ENCODE measurements at places on chromosomes 16 and 17. TPM values are rescaled to one million over a fixed set of nuclear protein-coding genes. Genes with fewer than 3 reads are reported as not detected.

The VEZF1 gene
- 25.3 TPM for total RNA-seq

The TEDC2 gene
- 3.0 TPM for total RNA-seq

The TSPAN10 gene
- 2.1 TPM for total RNA-seq

The NPB gene
- 1.5 TPM for total RNA-seq

The P2RX1 gene
- 4.8 TPM for total RNA-seq

The TM4SF5 gene
- total RNA-seq: not detected

The ITGAD gene
- total RNA-seq: not detected

The OTOA gene
- total RNA-seq: 0.09 TPM

The TBC1D3K gene
- total RNA-seq: not detected

The TBC1D3D gene
- not detected for total RNA-seq

The MPP2 gene
- 8.3 TPM for total RNA-seq

The TAC4 gene
- not detected for total RNA-seq

The ABCA10 gene
- total RNA-seq: 0.69 TPM

The CALB2 gene
- 1.7 TPM for total RNA-seq

The NEUROD2 gene
- total RNA-seq: not detected

The CHD9NB gene
- 2.2 TPM for total RNA-seq

The FAM171A2 gene
- total RNA-seq: 3.4 TPM

The NGFR gene
- total RNA-seq: 0.28 TPM

The ARL5C gene
- not detected for total RNA-seq

The NPIPA3 gene
- 0.59 TPM for total RNA-seq

The NPW gene
- 0.65 TPM for total RNA-seq

The LMF1 gene
- total RNA-seq: 25.3 TPM

The CLEC3A gene
- not detected for total RNA-seq

The FBXL19 gene
- 25.5 TPM for total RNA-seq

The MRPL12 gene
- 7.8 TPM for total RNA-seq

The GFAP gene
- 1.5 TPM for total RNA-seq

The SLC16A11 gene
- not detected for total RNA-seq

The CCDC200 gene
- not detected for total RNA-seq

The CUEDC1 gene
- total RNA-seq: 7.4 TPM

The HEXD gene
- total RNA-seq: 8.9 TPM

The DPEP2 gene
- not detected for total RNA-seq

The ALOX12 gene
- not detected for total RNA-seq

The ZPBP2 gene
- not detected for total RNA-seq

The LGALS9B gene
- not detected for total RNA-seq

The APRT gene
- total RNA-seq: 42.2 TPM
